ENCODE measurements at places on chromosomes 3 and 15.

- peak; percentile 93 for DNase-seq
Observed at GRCh38 chr3:51706788-51707731, at the start of gene GRM2. TSS of gene GRM2 (plus strand) at chr3:51707068. CDS start at chr3:51708984, 1,916 bp downstream.

- peak; percentile 56 for DNase-seq
Observed at GRCh38 chr3:50714946-50715345, 40.2 kb downstream of the DOCK3 start.

DNA sequence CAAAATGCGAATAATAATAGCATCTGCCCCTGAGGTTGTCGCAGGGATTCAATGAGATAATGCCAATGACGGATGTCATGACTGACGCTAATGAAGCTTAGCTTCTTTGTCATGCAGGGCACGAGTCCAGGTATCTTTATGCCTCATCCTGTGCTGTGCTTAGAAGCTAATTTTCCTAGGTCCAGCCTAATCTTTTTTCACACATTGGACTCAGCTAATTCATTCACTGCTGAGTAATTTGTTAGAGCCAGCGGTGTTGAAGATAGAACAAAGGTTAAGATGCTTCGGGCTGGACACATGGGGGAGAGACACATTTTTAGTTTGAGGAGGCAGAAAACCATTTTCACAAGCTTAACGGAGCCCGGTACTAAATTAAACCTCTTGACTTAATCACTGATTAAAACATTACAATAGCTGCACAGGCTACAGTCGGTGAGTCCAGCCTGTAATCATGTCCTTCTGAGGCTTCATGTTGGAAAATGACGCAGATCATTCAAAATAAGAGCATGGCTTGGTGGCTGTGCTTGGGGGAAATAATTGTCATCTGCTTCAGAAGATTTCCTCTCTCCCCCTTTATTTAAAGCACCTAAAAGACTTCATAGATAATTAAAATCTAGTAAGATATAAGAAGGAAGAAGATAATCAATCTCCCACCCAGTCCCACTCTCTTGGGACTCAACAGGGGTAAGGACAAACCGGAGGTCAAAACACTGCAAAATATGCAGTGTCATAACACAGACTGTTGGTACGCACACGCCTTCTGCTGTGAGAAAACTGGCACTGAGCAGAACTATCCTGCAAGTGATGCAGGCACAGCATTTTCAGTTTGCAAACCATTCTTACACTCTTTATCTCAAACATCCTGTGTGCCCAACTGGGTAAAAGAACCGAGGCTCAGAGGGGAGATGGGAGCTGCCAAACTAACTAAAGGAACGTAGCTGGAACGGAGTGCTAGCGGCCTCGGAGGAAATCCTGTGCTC, 3.3 kb upstream of the CCDC174 start:
- peak; percentile 25 for DNase-seq

- no peak for DNase-seq
Observed at GRCh38 chr3:113606539-113607218, 74.3 kb downstream of the SIDT1 start.

DNA sequence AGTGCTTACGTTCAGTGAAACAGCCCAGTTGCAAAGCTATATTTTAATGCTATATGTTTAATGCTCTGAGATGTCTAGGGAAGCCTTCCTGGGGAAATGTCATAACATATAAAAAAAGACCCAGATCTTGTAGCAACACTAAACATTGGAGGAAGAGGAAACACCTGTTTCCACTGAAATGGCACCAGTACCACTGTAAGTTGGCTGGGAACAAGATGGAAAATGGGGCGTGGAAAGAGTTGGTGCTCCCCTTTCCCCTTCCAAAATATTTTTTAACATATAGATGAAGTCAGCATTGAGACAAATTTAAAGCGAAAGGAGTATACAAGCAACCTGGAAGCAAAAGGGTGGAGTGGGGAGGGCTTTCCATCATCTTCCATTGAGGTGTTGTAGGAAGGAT, 289.9 kb upstream of the COL8A1 start:
- no peak for DNase-seq

Measured in lung (tissue), 17 donors.